ENCODE measurements at places on chromosomes 1 and 21.

GRCh38 chr1:203476216-203476814 is 709 bp downstream of the PRELP start:
- DNase-seq = no peak

- DNase-seq = no peak
Measured at GRCh38 chr1:163076446-163076845, 7.3 kb downstream of the RGS4 start.

- peak; percentile 9 for DNase-seq
Measured at GRCh38 chr1:41160498-41161110, 81.5 kb downstream of the SCMH1 start.

GRCh38 chr21:33289199-33289819 is 23.1 kb downstream of the IL10RB start:
- no peak for DNase-seq

- DNase-seq = no peak
Measured at GRCh38 chr21:31278511-31279130, 65.4 kb downstream of the TIAM1 start.

- no peak for DNase-seq
Measured at GRCh38 chr1:116170721-116171589, 59.8 kb downstream of the MAB21L3 start.

DNA sequence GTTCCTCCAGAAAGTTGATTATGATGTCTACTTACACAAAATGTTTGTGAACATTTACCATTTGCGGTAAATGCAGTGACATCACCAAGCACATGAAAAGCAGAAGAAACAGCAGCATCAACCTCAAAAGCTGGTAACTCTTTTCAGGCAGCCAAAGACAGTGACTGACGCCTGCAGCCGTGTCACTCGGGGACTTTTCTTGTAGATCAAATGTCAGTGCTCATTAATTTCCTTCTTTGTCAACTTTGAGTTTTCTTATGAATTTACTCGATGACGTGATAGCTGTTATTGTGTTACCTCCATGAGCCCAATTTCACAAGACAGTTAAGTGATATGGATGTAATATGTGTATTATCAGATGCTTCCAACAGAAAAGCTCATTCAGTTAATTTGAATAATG is 92.5 kb downstream of the RIPK4 start:
- no peak for DNase-seq

GRCh38 chr1:216653001-216653400 is 70.2 kb downstream of the ESRRG start:
- no peak for DNase-seq

DNA sequence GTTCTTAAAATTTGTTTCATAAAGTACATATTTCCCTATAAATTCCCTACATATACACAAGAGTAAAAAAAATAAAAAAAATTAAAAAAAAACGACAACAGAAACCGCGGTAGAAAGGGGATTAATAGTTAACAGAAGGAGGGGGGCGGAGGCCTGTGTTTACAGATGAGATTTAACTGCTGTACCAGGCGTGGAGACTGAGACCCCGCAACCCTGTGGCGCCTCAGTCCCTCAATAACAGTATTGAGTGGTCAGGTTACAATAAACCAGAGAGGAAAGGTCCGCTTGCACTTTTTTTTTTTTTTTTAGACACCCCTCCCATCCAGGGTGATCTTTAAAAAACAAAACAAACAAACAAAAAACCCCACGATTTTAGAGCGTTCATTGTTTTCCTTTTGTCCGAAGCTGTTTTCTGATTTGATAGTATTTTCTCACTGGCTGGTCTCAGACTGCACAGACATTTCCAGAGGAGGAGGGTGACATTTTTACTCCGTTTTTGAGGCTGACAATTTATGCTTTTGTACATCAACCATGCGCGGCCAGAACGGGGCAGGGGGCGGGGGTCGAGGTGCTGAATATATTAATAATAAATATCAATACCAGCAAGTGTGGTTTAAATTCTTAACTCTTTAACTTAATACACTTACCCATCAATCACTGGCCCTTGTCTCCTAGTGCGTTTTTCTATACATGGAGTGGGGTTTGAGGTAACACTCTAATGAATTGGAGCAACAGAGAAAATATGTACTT is 1223.9 kb downstream of the BRINP3 start:
- DNase-seq = no peak

DNA sequence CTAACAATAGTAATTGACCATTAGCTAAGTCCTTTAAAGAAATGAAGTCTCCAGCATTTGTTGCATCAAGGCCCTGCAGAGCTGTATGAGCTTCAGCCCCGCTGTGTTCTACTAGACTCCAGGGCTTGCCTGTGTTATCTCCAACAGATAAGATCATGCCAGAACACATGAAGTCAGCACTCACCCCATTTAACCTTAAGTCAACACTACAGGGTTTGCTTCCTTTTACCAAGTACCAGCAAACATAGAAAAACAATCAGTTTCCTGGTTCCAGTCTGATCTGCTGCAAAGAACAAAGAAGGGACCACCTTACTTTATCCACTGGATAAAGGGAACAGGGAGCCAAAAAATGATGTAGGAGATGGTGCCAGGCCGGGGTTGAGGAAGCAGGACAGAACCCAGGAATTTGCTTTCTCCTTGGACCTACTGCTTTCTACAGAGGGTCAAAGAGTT is 41.3 kb upstream of the ENAH start:
- DNase-seq = no peak

- no peak for DNase-seq
Measured at GRCh38 chr21:25400427-25400826, 206.9 kb downstream of the MRPL39 start.

DNA sequence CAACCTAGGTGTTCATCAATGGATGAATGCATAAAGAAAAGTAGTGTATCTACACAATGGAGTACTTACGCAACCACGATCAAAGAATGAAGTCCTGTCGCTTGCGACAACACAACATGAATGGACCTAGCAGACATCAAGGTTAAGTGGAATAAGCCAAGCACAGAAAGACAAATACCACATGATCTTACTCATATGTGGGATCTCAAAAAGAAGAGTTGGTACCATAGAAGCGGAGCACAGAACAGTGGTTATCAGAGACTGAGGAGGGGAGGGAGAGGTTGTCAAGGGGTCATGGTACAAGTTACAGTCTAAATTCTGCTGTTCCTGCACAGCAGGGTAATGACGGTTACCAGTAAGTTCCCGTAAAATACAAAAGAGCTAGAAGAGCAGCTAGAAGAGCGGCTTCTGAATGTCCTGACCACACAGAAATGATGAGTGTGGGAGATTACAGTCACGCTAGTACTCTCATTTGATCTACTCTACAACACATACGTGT is 36.7 kb downstream of the NPHP4 start:
- DNase-seq = no peak

DNA sequence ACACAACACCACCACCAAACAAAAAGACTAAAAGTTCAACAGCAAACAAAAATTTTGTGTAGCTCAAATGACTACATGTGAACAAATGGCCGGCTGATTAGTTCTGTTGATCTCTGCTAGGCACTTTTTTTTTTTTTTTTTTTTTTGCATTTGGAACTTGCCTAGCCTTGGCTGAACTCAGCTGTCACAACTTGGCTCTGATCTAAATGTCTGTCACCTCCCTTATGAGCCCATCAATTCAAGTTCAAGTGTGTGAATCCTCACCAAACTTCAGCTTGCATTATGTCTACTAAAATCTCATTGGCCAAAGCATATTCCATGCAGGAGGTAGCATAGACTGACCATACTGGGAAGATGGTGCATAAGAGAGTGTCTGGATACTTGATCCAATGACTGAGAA is 606.5 kb upstream of the ADGRL4 start:
- no peak for DNase-seq

GRCh38 chr1:43314233-43314632 is 13.5 kb downstream of the TIE1 start:
- DNase-seq = no peak

GRCh38 chr1:160877221-160877620 is 7.8 kb downstream of the ITLN1 start:
- DNase-seq = peak; percentile 42

DNA sequence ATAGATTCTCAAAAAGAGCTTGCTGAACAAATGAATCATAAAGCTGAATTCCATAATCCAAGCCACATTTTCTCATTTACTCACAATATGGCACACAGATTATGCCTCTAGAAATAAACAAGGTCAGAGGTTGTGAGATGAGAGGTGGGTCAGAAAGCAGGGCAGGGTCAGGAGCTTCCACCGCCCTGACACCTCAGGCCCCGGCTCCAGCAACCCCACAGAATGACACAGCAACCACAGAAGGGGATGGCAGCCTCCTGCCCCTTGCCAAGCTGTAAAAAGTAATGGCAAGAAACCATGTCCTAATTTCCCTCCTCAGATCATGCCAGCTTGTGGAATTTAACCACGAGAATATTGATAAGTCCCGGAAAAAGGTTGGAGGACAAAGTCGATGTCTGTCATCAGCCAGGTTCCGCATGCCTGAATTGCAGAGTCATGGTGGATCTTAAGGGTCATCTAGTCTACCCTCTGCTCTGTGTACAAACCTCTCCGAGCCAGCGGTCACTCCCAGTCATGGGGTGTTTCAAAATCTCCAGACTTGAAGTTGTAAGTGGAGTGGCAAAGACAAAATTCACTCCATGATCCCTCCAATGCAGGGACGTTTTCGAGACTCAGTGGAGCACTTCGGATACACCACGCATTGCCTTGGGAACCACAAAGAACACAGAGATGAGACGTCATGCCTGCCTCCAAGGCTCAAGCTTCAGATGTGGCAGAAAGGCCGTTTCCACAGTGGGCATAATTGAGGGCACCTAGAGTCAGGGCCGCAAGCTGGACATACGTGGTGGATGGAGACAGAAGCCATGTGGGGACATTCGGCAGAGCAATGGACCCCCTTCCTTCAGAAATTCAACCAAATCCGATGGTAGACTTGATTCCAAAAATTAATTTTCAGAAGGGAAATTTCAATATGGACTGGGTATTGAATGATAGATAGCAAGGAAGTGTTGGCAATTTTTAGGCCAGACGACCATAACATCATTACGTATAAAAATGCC is 254.0 kb downstream of the TOMM20 start:
- peak; percentile 60 for DNase-seq

- no peak for DNase-seq
Measured at GRCh38 chr1:57420981-57421785, 2.7 kb downstream of the DAB1 start.

DNA sequence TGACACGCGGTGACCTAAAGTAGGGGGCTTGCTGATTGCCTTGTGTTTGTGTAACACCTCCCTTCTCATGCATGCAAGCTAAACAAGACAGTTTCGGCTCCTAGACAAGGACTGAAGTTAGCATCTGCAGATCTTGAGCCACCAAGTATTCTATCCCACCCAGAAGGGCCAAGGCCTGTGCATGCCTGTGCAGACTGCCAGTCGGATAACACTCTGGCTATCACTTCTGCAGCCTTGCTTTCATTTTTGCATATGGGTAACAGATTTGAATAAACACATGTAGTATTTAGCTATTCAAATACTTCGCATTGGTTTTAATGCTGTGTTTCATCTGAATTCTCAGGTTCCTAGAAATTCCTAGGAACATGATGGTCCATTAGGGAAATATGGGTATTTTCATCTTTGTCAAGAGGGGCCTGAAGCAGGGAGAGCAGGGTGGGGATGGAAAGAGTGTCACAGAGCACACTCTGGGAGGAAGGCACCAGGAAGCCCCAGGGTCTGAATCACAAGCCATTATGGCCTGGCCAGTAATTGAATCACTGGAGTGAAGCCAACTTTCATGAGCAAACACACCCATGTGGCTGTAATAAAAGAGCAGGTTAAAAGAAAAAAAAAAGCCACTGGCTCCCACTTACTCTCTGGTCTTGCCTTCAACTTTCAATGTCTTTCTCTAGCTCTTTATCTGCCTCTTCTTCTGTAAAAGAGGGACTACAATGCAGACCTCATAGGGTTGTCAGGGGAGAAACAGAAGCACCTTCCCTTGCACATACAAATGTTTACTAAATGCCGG is 28.3 kb downstream of the GADD45A start:
- DNase-seq = peak; percentile 52

- DNase-seq = no peak
Measured at GRCh38 chr1:77817368-77818209, 38.1 kb downstream of the MIGA1 start.

GRCh38 chr1:167825419-167826079 is 88.4 kb downstream of the ADCY10 start:
- DNase-seq = no peak

GRCh38 chr1:10128101-10128765 is 82.1 kb upstream of the KIF1B start:
- no peak for DNase-seq

GRCh38 chr21:21165063-21165645 is 166.9 kb downstream of the NCAM2 start:
- no peak for DNase-seq

- no peak for DNase-seq
Measured at GRCh38 chr21:14569868-14570267, 23.8 kb upstream of the SAMSN1 start.

GRCh38 chr1:113859478-113860175 is 11.9 kb downstream of the PTPN22 start:
- DNase-seq = peak; percentile 44

GRCh38 chr1:92990828-92991227 is 29.6 kb upstream of the DIPK1A start:
- DNase-seq = no peak

GRCh38 chr1:42748461-42749410 is 8.7 kb upstream of the CLDN19 start:
- no peak for DNase-seq

GRCh38 chr1:150273311-150273710 is 721 bp downstream of the C1orf54 start:
- no peak for DNase-seq

DNA sequence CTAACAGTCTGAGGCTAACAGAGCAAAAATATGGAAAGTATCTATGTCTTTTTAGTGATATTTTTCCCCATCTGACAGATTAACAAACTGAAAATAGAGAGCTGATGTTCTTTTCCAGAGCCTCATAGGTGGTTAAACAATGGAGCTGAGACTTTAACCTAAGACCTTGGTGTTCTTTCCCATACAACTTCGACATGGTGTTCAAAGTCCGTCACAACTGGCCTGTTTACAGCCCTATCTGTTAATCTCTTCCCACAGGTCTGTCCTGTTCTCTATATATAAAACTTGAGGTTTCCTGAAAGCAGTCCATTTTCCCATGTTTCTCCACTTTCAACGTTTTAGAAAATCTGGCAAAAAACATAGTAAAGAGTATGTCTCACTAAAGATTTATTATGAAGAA is 395.7 kb downstream of the BRINP2 start:
- no peak for DNase-seq

- DNase-seq = no peak
Measured at GRCh38 chr1:76288758-76289483, 214.4 kb downstream of the ST6GALNAC3 start.
